Fibroblast of skin of right biceps (primary cell): ENCODE measurements at places on chromosomes 1 and 21.

GRCh38 chr1:112141923-112142322 is 152.5 kb upstream of the KCND3 start:
- no peak for DNase-seq

DNA sequence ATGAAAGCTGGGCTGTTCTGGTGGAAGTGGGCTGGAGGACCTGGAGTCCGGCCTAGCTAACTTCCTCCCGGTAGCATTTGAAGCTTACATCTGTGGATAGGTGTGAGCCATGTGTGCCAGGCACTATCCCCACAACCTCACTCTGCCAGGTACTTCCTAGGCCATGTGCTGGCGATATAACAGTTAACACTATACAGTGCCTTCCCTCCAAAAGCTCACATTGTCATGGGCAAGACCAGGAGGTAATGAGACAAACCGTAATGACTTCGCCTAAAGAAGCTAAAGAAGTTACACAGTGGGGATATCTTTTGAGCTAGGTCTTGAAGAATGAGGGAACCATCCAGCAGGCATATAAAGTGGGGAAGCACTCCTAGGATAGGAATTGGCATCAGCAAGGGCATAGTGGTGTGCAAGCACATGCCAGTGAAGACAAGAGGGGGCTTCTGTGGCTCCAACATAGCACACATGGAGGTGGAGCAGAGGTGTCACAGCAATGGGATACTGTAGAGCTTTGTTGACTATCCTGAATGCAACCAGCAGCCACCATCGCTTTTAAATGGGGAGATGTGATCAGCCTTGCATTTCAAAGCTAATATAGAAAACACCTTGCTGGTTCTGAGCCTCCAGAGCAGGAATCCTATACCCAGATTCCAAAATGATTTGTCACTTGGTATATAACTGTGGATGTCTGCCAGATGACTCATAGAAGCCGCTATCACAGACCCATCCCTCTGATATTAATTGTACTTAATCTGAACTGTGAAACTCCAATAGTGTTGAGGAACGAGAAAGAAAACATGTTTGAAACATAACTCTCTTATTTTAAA is 466.3 kb downstream of the LMO4 start:
- peak; percentile 89 for DNase-seq

DNA sequence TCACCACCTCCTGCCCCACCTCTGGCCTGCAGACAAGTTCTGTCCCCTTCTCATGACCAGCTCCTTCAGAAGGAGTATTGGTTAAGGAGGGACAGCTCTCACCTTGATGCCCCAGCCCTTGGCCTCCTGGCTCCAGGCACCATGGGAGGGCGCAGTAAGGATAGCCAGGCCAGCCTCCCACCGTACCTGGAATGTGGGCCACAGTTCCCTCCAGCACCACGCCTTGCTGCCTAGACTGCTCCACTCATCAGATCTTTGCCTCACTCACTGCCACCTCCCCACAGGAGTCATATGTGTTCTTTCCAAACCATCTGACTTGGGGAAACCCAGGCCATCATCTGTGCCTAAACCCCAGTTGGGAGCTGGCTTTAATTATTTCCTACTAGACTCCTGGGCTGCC is 97.0 kb downstream of the CCDC185 start:
- no peak for DNase-seq

- no peak for DNase-seq
Measured at GRCh38 chr1:36458910-36459309, 5.3 kb downstream of the MRPS15 start.

DNA sequence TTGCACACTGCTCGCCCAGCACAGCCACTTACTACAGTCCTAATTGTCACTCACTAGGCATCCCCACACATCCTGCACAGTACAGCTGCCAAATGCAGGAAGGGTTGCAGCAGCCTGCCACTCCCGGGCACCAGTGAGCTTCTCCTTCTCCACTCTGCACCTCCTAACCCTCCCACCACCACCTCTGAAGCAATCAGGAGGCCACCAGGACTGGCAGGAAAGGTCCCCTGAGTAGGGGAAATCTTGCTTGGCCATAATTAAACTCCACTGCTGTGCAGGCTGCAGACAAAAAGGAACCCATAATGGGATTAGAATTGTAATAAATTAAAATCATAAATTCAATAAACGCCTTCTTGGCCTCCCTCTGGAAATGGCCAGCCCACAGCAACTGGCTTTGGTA is 31.8 kb downstream of the FBXO2 start:
- no peak for DNase-seq

GRCh38 chr1:221327954-221328353 is 413.9 kb downstream of the DUSP10 start:
- DNase-seq: no peak

GRCh38 chr1:214634267-214634666 is 31.3 kb downstream of the CENPF start:
- no peak for DNase-seq

DNA sequence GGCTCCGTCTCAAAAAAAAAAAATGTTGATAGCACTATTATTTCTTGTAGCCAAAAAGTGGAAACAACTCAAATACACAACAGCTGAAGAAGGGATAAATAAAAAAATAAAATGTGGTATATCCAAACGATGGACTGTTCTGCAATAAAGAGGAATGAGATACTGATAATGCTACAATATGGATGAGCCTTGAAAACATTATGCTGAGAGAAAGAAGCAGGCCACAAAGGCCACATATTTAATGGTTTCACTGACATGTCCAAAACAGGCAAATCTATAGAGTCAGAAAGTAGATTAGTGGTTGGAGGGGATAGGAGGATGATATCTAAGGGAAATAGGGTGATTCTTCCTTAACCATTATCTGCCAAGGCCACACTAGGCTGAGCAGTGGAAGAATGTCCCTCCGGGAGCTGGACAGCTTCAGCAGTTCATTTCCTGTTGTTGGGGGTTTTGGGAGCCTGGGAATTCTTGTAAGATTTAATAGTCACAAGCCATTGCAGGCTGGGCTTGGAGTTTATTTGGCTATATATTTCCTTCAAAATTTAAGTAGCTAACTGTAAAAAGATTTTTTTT is 53.5 kb downstream of the ST3GAL3 start:
- peak; percentile 27 for DNase-seq

GRCh38 chr1:150507912-150508864 is at the start of gene ECM1:
ECM1 (plus strand) TSS chr1:150508109; CDS start chr1:150508210, 101 bp downstream.
- DNase-seq: peak; percentile 83

- no peak for DNase-seq
Measured at GRCh38 chr1:18776777-18777176, 82.7 kb downstream of the TAS1R2 start.

DNA sequence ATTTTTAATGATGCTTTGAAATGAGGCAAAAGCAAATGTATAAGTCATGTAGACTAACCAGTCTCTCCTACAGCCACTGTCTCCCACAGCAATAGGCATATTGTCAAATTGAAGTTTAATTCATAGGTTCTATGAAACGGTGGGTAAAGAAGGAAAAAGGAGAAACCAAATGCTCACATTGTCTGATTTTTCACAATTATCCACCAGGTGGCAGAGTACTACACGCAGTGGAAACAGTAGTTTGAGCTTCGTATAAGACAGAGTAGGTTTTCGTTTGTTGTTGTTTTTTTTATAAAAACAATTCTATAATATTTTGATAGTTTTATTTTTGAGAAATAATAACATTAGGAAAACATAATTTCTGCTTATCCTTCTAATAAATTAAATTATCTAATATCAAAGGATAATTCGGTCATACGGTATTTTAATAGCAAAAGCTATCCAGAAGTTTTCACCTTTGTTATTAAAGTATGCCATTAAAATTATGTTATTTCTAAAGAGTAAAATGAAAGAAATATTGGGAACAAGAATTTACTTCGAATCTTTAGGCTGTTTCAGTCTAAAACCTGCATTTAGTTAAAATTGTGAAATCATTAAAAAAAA is 39.1 kb downstream of the TYW3 start:
- peak; percentile 48 for DNase-seq

GRCh38 chr1:200428482-200429205 is 18.8 kb upstream of the ZNF281 start:
- DNase-seq: peak; percentile 81

DNA sequence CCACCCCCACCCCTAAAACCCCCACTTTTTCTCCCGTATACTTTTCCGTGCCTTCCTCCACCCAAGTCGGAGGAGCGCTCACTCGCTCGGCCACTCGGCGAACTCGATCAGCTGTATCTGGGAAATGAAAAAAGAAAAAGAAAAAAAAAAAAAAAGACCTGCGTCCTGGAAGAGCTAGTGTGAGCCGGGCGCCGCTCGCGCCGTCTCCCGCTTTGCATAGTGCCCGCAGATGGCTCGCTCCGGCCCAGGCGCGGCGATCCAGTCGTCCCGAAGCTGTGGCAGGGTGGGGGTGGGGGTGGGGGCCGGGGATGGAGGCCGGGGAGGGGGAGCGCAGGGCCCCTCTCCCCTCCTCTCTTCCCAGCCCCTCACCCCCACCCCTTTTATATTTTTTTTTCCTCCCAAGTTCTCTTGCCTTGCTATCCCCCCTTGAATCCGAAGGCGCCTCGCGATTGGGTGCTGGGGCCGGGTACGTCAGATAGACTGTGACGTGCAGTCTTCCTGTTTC is 299 bp upstream of the PROX1 start:
- DNase-seq: no peak

GRCh38 chr1:184803180-184803492 is 48.5 kb upstream of the EDEM3 start:
- DNase-seq: no peak

DNA sequence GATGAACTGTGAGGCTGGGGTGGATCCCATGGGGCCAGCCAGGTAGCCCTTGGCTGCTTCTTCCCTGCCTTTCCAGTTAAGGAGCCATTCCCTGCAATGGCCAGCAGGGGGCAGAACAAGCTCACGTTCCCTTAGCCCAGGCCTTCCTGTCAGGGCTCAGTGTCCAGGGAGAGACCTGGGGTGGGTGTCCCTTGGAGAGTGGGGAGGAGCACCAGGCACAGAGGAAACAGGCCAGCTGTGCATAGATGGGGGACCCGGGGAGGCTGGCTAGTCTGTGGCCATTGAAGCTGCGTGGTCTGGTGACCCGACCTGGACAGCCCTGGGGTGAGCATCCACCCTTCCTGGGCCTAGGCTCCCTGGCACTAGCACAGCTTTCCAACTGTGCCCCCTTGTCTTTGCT is 13.2 kb upstream of the EPS8L3 start:
- DNase-seq: peak; percentile 82

DNA sequence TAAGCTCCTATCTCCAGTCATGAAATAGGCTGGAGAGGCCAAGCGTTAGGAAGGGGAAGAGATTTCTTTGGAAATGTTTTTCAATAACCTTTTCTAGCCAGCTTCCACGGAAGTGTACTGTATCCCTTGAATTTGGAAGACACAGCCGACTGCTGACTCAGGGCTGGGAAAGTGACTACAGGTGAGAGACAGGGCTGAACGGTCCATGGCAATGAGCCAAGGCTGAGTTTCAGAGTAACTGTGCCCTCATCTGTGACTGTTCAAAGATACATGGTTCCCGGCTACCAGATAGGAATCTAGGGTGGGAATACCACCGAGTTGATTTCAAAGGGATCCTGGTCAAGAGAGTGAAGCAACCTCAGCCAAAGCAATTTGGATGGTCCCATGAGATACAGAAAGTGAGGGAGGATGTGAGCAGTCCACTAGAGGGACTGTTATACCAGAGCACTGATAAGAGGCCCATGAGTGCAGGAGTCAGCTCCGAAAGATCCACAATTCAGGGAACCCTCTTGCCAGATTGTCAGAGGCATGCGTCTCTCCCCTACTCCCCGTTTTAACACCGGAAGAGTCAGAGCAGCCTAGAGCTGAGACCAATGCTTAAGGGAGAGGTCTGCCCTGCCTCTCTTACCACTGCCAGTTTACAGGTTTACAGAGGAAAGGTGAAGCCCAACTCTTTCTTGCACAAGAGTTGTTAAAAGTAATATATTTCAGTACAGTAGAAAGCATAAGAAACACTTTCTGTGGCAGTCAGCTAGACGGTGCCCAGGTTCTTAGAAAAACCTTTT is 3.2 kb upstream of the KRTAP19-8 start:
- no peak for DNase-seq

DNA sequence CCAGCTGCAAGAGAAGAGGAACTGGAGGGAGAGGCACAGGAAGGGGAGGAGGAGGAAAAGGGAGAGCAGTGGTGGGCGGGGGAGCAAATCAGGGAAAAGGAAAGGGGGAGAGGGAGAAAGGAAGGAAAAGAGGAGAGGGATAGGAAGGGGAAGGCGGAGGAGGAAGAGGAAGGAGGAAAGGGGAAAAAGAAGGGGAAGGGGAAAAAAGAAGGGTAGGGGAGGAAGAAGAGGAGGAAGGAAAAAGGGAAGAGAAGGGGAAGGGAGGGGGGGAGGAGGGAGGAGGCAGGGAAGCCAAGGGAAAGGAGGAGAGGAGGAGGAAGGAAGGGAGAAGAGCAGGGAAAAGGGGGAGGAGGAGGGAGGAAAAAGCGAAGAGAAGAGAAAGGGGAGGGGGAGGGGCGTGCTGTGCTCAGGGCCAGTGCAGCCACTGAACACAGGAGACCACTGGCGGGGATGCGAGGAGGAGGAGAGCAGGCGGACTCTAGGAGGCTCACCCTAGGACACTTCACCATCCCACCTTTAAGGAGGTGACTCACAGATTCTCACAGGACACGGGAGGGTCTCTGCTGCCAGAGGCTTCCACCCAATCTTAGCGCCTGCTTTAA is 33.1 kb downstream of the PGBD5 start:
- no peak for DNase-seq

- DNase-seq: no peak
Measured at GRCh38 chr1:172483448-172483847, 39.6 kb upstream of the PIGC start.

DNA sequence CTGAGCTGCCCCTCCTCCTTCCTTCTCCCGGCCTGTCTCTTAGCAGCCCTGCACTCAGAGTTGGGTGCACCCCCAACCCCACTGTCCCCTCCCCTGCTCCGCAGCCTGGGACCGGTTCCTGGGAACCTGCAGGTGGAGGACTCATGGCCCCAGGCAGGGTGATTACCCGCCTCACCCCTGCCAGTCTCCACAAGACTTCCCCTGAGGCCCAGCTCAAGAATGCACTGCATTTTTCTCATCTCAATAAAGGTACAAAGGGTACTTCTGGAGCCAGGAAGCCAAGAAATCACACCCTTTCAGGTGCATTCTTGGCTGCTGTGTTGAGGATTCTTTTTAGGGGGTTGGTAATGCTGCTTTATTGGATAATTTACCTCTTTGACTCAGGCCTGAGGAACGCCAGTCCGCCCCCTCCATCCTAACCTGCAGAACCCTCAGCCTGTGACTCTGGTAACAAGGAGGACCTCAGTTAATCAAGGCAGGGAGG is 126.3 kb upstream of the TMPRSS2 start:
- DNase-seq: no peak

DNA sequence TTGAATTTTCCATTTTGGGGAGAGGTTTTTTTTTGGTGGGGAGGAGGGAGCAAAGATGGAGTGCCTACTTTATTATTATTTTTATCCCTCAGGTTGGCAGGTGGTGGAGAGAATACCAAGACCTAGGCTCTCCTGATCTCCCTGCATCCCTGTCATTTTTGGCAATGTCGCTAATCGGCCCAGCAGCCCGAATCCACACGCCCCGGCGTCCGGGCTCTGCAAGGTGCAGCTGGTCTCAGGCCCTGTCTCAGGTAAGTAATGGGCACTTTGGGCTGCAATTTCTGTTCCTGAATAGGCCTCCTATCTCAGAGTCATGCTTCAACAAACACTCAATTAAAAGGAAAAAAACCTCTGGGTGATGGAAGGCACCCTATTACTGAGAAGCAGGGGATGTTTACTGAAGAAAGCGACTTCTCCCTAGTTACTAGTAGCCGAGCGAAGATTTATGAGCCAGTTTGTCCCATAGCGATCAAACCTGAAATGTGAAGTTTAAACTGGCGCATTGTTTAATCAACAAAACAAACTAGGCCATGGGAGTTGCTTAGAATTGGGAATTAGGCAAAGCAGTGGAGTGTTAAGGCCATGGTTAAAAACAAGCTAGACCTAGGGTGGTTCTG is 137.8 kb downstream of the RWDD3 start:
- no peak for DNase-seq

GRCh38 chr1:241654019-241654418 is 1.9 kb downstream of the WDR64 start:
- no peak for DNase-seq

- no peak for DNase-seq
Measured at GRCh38 chr1:160884579-160884978, 401 bp downstream of the ITLN1 start.
